ENCODE measurements at places on chromosomes 6 and 20.

- DNase-seq, result peak; percentile 4
Observed at GRCh38 chr6:2378891-2379652, 133.7 kb upstream of the GMDS start.

- no peak for DNase-seq
Observed at GRCh38 chr20:44627364-44628010, 24.0 kb downstream of the ADA start.

- DNase-seq, result no peak
Observed at GRCh38 chr6:41059556-41059955, 6.6 kb downstream of the APOBEC2 start.

- no peak for DNase-seq
Observed at GRCh38 chr6:159421586-159421985, 252.4 kb downstream of the FNDC1 start.

- no peak for DNase-seq
Observed at GRCh38 chr6:135018052-135018451, 36.6 kb downstream of the HBS1L start.

GRCh38 chr6:54860132-54860531 lies 13.6 kb downstream of the FAM83B start:
- no peak for DNase-seq

DNA sequence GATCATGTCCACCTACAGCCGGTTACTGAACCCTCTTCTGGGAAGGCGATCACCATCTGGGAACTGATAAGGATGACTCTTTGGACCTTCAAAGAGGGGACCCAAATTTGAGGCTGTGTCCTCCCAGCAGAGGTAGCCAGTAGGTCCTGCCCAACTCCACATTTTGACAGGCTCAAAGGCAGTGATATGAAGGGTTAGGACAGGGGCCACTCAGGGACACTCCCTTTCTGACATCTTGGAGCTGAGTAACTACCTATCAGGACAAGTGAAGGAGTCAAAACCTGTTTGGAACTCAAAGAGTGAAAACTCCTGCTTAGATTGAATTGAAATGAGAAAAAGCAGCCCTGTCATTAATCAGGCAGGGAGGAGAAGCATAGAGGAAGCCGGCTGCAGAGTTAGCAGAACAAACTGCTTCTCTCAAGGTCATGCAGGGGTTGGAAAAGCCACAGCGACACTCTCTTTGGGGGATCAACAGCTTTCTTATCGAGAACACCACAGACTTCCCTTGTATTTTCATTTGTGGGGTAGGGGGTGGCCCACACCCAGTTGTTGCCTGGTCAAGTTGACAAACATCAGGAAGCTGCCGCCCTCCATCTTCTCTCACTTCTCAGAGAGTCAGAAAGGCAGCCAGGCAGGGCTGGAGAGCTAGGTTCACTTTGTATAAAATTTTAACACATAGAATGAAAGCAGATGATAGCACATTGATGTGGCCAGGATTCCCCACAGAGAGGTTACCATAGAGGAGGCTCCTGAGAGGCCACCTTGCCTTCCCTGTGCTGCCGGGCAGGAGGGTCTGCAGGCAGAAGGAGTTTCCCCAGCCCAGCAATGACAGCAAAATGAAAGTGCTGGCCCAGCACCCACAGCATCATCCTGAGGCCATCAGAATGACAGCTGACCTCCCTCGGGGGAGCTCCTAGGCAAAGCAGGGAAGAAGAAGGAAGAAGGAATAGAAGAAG lies 47.6 kb downstream of the AGPAT4 start:
- no peak for DNase-seq

DNA sequence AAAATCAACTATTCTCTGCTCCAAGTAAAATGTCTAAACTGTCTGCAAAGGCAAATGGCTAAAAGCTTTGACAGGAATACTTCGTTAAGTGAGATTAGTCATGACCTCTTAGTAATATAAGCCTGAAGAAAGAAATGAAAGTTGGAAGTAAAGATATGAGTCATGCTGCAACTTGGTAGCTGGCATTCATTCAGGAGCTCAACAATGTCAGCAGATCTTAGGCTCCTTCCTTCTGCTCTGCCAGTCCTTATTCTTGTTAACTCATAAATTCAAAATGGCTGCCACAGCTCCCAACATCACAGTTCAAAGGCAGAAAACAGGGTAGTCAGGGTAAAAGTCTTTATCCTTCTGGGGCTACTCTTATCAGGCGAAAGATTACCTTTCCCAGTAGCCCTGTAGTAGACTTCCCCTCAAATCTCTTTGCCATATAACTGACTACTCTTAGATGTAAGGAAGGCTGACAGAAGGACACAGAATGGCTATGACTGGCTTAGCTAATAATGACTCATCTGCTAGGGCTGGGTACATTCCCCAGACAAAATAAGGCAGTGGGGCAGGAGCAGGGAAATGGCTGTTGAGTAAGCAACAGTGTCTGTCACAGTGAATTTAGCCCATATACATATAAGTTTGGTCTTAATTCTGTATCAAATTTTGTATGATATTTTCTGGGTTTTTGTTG lies 24.4 kb upstream of the C6orf62 start:
- DNase-seq, result no peak

DNA sequence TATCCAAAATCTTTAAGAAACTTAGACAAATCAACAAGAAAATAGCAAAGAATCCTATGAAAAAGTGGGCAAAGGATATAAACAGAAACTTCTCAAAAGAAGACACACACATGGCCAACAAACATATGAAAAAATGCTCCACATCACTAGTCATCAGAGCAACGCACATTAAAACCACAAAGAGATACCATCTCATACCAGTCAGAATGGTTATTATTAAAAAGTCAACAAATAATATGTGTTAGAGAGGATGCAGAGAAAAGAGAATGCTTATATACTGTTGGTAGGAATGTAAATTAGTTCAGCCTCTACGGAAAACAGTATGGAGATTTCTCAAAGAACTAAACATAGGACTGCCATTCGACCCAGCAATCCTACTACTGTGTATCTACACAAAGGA lies 212.0 kb upstream of the DTNBP1 start:
- no peak for DNase-seq

GRCh38 chr6:167501831-167502385 lies 177.0 kb downstream of the TTLL2 start:
- DNase-seq, result no peak

DNA sequence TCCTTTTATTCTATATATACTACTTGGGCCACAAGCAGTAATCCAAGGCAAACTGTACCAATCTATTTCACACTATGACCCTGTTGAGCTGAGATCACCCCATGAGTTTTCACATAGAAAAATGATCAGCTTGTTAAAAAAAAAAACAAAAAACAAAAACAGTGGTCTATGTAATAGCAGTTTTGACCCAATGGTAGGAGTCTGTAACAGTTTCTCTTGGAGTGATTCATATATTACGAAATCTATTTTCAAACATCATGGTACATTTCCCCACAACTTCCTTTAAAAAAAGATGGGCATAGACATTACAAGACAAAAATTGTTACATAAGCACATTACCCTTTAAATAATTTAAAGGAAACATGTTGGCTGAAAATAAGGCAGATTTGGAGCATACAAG lies 78.1 kb downstream of the PRSS35 start:
- DNase-seq, result no peak

- DNase-seq, result no peak
Observed at GRCh38 chr20:17749978-17750721, 50.4 kb downstream of the BANF2 start.

- no peak for DNase-seq
Observed at GRCh38 chr20:37343212-37343993, 2.5 kb upstream of the SRC start.

DNA sequence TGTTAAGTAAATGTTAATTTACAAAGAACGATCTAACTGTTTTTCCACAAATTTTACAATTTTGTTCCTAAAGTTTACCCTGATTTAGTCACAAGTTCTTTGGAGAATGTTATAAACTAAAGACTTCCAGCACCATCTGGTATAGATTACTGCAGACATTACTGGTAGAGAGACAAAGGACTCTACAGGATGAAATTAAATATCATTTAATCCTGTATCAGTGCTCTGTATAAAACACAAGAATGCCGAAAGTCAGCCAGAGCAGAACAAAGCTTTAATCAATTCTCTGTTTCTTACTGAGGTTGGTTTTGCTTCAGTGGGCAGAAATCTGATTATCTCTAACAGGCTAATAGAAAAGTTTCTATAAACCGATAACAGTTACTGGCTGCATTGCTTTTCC lies 763.6 kb downstream of the TENT5A start:
- no peak for DNase-seq

- DNase-seq, result no peak
Observed at GRCh38 chr6:100267721-100268123, 197.0 kb downstream of the SIM1 start.

- no peak for DNase-seq
Observed at GRCh38 chr6:14442242-14442641, 324.7 kb downstream of the CD83 start.

GRCh38 chr6:94721459-94721858 lies 855.9 kb upstream of the MANEA start:
- DNase-seq, result no peak

DNA sequence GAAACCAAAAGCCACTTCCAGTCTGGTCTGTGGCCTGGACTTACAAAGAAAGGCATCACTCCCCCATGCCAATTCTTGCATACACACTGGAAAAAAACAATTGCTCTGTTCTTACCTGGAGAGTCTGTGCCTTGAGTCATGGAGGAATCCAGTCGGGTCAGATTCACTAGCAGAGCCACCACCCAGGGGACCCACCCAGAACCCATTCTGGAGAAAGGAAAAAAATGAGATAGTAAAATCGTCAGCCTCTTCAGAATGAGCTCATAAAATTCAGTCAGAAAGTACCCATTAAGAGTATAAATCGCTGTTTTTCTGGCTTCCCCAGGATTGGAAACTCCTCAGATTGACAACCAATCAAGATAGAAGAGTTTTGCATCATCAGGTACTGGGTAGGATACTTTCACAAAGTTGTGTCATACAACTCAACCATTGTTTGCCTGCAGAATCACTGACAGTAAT lies at the start of gene HLA-DOB:
Gene HLA-DOB (minus strand): TSS at position 257 of the 459 bp plus-strand sequence. CDS start 51 bp downstream, at position 206.
- peak; percentile 86 for DNase-seq

- peak; percentile 85 for DNase-seq
Observed at GRCh38 chr6:26031151-26031594, 56.1 kb upstream of the HFE start.

DNA sequence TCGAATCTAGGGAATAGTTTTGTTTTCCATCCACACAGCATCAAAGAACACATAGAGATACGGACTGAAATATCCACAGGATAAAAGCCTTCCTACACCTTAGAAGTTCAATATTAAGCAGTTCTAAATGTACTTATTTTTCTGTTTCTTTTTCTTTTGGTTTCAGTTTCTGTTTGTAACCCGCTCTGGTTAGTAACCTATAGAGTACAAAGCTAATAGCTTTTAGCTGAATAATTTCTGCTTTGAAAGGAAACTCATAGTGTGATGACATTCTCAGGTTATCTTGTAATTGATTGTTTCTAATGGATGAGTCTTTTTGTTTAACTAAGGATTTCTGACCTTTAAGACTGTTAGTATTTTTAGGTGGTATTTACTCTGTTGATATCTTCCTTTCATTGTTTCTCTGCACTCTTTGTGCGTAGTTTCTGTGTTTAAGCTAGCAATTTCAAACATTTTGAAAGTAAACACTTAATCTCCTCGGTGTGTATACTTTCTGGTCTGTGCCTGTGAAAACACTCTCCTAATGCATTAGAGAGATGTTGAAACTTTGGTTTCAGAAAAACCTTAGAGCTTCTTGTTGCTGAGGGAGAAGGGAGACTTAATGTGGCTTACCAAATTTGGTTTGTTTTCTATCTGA lies 385.5 kb downstream of the HDGFL1 start:
- DNase-seq, result no peak

DNA sequence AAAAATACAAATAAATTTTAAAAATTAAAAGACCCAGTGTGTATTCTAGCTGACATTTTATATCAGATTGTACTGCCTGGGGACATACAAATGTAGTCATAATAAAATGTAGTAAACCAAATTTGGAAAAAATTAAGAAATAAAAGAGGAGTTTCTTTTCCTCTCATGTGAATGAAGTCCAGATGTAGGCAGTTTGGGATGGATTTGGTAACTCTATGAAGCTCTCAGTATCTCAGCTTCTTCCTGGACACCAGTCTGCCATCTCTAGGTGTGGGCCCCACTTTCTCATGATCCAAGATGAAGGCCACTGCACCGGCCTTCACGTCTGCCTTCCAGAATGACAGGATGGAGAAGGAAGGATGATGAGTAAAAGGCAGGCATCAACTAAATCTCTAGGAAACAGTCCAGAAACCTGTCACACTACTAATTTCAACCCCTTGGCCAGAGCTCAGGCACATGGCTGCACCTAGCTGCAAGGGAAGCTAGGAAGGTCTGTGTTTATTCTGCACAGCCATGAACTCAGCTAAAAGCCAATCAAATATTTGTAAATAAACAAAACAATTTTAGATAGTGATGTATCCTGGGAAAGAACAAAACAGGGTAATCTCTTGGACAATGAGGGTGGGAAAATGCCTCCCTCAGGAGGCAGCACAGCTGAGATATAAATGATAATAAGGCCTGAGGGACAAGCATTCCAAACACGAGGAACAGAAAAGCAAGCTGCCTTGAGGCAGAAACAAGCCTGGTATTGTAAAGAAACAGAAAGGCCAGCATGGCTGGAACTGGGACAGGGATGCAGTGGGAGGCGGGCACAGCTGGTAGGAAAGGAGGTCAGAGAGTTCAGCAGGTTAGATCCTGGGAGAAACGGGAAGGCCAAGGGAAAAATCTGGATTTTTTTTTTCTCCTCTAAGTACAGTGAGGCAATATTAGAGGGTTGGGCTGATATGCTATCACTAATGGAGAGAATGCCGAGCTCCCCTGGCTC lies 88.5 kb upstream of the PTPN1 start:
- no peak for DNase-seq

- DNase-seq, result no peak
Observed at GRCh38 chr6:162242915-162243314, 484.7 kb downstream of the PRKN start.

DNA sequence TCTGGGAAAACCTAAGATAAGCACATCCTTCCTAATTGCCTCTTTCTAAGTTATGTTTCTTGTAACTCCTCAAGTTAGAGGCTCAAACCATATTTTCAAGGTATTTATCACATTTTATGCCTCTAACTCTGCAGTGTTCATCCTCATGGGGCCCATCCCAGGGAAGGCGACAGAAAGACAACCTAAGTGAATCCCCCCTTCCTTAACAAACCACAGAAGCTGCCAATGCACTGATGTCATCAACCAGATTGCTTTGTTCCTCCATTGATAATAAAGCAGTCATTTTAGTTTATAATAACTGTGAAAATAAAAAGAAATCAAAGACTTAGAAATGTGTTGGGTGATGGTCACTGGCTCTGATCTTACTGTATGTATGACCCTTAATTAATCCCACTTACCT lies 119.5 kb upstream of the TCF21 start:
- no peak for DNase-seq

- DNase-seq, result peak; percentile 75
Observed at GRCh38 chr6:142112451-142113061, 20.2 kb upstream of the GJE1 start.

GRCh38 chr6:131811500-131811899 lies 3.7 kb downstream of the ENPP1 start:
- DNase-seq, result no peak

- no peak for DNase-seq
Observed at GRCh38 chr6:137089305-137089704, 44.5 kb upstream of the IL20RA start.

DNA sequence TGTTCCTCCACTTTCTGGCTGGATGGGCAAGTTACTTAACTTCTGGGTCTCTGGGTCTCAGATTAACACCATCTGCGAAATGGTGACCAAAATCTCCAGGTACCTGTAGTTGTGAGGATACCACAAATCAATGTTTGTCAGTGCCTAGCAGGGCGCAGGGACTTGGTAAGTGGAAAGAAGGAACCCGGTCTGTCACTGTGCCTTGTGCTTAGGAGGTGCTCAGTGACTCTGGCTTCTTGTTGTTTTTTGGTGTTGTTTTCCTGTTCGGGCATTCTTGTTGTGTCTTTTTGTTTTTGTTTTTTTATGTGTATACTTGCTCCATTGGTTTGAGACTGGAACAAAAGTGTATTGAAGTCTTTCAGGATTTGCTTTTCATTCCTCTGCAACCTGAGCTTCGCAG lies 17.8 kb downstream of the TM9SF4 start:
- no peak for DNase-seq
